EH (cell line): ENCODE measurements at places on chromosomes 16 and 17.

- peak; percentile 81 for DNase-seq
These were observed 6.7 kb downstream of the HS3ST3A1 start for GRCh38 chr17:13594762-13595598.

- no peak for DNase-seq
These were observed 46.9 kb upstream of the ITGA2B start for GRCh38 chr17:44436336-44436735.

GRCh38 chr17:1077986-1078711 is 81.2 kb downstream of the TIMM22 start:
- DNase-seq, result no peak

DNA sequence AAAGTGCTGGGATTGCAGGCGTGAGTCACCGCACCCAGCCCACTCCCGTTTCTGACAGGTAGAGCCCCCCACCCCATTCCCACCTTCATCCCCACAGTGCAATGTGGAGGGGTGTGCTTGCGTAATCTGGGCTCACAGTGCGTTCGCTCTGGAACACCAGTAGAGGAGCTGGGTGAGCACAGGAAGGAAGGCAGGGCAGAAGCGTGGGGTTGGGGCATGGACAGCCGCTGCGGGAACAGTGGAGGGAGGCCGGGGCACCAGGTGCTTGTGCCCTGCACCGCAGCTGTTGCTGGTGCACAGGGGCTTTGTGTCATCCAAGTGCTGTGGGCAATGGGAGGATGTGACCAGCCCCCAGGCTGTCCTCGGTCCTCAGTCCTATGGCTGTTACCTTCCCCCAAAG is 24.7 kb downstream of the KDM8 start:
- no peak for DNase-seq

GRCh38 chr17:78247304-78247703 is 15.9 kb downstream of the TMEM235 start:
- no peak for DNase-seq

- DNase-seq, result no peak
These were observed 126.4 kb upstream of the MAF start for GRCh38 chr16:79726902-79727301.

GRCh38 chr17:2792366-2793169 is 3.7 kb upstream of the RAP1GAP2 start:
- no peak for DNase-seq

DNA sequence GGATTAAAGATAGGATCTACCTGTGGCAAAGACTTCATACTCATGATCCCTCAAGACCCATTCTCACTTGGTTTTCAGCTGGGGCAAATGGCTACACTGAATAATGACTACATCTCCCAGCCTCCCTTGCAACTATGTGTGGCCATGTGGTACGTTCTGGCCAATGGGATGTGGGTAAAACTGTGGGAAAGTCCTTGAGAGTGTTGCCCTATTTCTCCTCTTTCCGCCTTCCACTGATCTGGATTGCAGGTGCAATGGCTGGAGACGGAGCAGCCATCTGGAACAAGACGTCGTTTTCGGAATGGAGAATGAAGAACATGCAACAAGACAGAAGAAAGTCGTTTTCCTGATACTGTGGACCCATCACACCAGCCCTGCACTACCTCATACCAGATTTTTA is 48.5 kb downstream of the HAPSTR1 start:
- DNase-seq, result peak; percentile 54

- peak; percentile 48 for DNase-seq
These were observed 220.6 kb upstream of the ZFHX3 start for GRCh38 chr16:73268366-73268993.

DNA sequence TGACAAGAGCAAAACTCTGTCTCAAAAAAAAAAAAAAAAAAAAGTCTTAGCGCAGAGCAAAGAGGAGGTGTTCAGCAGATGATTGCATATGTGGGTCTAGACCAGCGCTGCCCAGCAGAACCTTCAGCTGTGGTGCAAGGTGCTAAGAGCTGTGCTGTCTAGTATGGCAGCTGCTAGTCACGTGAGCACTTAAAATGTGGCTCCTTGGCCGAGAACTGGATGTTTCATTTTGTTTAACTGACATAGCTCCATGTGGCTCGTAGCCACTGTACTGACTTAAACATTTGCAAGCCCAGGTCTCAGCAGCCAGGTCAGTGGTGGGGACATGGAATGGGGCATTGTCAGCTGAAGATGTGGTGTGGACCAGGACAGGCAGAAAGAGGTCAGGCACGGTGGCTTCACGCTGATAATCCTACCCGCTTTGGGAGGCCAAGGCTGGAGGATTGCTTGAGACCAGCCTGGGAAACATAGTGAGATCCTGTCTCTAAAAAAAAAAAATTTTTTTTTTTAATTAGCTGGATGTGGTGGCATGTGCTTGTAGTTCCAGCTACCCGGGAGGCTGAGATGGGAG is 9.2 kb downstream of the C1QTNF1 start:
- no peak for DNase-seq

GRCh38 chr16:3954411-3954921 is 74.0 kb upstream of the CREBBP start:
- peak; percentile 28 for DNase-seq

- DNase-seq, result peak; percentile 73
These were observed 22.8 kb downstream of the TEX2 start for GRCh38 chr17:64240261-64240740.
